ENCODE measurements at places on chromosomes 11 and 22.

GRCh38 chr11:86743223-86744118, 56.9 kb upstream of the PRSS23 start:
- no peak for DNase-seq

DNA sequence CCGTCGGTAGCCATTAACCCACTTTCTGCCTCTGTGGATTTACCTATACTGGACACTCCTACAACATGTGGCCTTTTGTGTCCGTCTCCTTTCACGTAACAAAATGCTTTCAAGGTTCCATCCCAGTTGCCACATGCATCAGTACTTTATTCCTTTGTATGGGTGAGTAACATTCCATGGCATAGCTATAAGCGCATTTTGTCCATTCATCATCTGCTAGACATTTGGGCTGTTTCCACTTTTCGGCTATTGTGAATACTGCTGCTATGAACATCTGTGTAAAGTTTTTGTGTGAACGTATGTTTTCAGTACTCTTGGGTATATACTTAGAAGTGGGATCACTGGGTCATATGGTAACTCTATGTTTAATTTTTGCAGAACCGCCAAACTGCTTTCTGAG, 257.2 kb downstream of the ST3GAL4 start:
- no peak for DNase-seq

DNA sequence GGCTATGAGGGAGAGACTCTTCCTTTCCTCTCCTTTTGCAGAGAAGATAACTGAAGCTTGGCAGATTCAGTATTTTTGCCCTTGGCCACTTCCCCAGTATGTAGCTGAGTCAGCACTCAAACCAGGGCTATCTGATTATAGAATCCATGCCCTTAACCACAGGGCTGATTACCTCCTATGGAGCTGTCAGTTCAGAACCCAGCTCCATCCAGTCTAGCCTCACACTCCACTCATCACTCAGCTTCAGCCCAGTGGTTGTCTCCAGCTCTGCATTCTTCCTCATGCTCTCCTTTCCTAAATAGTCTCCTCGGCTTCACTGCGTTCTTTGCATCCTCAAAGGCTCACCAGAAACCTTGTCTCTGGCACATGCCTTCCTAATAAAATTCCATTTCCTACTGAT, 151.6 kb upstream of the BLID start:
- DNase-seq, result no peak

- no peak for DNase-seq
These were observed 19.1 kb downstream of the FAM181B start for GRCh38 chr11:82714346-82715174.

GRCh38 chr11:87451395-87451794, 413.7 kb downstream of the TMEM135 start:
- no peak for DNase-seq

GRCh38 chr11:22454461-22455090, 116.4 kb downstream of the SLC17A6 start:
- no peak for DNase-seq

GRCh38 chr11:70281156-70281609, 10.7 kb downstream of the PPFIA1 start:
- no peak for DNase-seq

Data from NCI-H1930 (cell line).